ENCODE measurements at places on chromosomes 7 and 10.
A peak's percentile ranks its signal among the peaks of the same experiment; 100 is the strongest.

GRCh38 chr7:139626817-139627216 lies 103.3 kb downstream of the CLEC2L start:
- no peak for DNase-seq

GRCh38 chr7:104296266-104296665 lies 32.1 kb upstream of the LHFPL3 start:
- DNase-seq = no peak

- DNase-seq = peak; percentile 13
Measured at GRCh38 chr10:71218651-71219050, 6.3 kb downstream of the UNC5B start.

GRCh38 chr7:134690614-134691504 lies 44.2 kb downstream of the BPGM start:
- no peak for DNase-seq

GRCh38 chr10:6072215-6072934 lies 10.2 kb upstream of the IL2RA start:
- DNase-seq = peak; percentile 62

GRCh38 chr7:25517906-25518305 lies 289.6 kb upstream of the NPVF start:
- no peak for DNase-seq

GRCh38 chr7:108627476-108628051 lies 57.9 kb downstream of the DNAJB9 start:
- no peak for DNase-seq

DNA sequence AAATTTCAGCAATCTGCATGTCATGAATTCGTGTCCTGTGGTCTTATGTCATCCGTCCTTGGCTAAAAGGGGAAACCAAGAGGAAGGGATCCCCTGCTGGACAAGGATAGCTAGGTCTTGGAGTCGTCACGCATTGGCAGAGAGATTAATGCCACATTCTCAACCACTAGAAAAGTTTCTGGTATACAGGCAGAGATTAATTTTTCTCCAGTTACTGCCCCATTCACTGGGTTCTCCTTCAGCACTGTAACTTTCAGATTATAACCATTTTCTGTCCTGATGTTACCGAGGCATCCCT lies 1060.6 kb upstream of the AUTS2 start:
- no peak for DNase-seq

Data from GM13976 (cell line).